ENCODE measurements at places on chromosomes 2 and 18. TPM values are rescaled to one million over a fixed set of nuclear protein-coding genes. Genes with fewer than 3 reads are reported as not detected.

The NLRC4 gene
- total RNA-seq = not detected

GRCh38 chr2:134283661-134284060, 29.8 kb downstream of the MGAT5 start:
- DNase-seq = no peak

DNA sequence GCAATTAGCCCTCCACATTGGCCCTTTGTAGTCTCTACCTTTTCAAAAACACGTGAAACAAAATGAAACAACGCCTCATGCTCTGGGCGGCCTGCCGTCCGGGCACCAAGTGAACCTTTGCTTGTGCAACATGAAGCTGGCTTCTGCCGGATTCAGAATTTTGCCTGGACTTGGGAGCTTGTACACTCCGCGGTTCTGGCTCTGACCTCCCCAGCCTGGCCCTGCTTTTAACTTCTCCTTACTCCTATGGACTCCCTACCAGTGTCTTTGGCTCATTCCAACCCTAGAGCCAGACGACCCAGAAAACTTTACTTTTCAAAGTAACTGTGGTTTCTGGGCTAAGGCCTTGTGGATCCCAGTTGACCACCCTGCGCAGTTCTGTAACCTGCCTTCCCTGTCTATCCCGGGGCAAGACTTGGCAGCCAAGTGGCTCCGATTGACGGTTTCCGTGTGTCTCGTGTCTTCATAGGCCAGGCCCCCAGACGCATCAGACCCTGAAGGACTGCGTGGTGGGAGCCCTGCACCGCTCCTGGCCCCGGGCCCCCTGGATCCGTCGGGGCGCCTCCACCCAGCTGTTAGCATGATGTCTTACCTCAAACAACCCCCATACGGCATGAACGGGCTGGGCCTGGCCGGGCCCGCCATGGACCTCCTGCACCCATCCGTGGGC, 1.9 kb downstream of the OTX1 start:
- no peak for DNase-seq

DNA sequence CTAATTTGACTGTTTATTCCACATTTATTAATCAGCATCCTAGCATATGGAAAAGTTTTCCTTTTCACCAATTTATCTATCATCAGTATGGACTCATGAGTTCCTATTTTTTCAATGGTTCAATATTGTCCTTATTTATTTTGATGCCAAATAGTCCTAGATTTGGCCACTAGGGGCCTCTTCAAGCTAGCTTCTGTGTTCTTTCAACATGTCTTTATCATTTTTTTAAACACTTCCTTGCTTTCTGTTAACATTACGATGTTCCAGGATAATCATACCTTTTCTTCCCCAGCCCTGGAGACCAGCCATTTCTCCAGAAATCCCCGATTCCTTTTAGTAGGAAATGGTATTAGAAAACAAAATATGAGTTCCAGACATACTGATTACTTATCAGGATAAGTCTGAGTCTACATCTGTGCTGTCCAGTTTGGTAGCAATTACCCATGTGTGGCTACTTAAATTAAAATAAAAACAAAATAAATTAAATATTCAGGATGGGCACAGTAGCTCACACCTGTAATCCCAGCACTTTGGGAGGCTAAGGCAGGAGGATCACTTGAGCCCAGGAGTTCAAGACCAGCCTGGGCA, 70.6 kb downstream of the RPE start:
- DNase-seq = no peak

DNA sequence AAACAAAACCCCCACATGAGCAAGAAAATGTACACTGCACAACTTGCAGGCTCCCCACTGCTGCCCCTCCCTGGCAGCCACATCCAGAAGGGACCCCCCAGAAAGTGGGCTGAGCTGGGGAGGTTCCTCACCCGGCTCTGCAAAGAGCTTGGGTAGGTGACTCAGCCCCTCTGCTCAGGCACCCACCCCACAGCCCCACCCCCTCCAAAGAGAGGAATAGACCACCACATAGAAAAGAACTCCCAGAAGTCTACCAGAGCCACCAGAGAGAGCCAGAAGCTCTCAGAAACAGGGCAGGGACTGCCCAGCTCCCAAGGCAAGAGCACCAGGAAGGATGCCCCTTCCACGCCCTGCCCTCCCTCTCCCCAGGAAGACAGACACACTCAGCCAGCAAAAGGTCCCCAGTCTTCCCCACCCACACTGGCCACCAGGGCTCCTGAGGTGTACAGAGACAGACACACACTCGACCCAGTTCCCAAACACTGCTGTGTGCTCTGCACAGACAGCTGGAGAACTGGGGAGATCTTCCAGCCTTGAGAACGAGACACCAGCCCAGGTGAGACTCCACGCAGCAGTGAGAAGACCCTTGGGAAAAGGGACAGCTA, 28.2 kb downstream of the BIN1 start:
- DNase-seq = no peak

Data from glutamatergic neuron (in vitro differentiated cells).